ENCODE measurements at places on chromosomes 11 and 22.

GRCh38 chr11:99327527-99327926 is 306.8 kb downstream of the CNTN5 start:
- DNase-seq, result no peak

DNA sequence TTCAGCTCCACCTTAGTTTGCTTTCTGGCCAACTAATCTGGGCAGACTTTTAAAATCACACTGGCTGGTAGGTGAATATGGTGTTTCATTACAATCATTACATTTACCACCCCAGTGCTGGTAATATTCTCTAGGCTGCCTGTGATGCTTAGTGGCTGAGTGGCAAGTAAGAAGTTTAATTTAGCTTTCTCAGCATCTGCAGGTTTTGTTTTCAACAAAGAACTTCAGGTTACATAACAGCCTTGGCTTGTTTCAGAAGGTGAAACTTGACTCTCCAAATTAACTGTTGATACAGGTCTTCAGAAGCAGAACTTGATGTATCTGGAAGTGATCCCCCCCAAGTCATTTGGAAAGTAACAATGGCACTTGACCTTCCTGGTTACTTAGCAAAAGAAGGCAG is 423.3 kb upstream of the CCDC90B start:
- no peak for DNase-seq

DNA sequence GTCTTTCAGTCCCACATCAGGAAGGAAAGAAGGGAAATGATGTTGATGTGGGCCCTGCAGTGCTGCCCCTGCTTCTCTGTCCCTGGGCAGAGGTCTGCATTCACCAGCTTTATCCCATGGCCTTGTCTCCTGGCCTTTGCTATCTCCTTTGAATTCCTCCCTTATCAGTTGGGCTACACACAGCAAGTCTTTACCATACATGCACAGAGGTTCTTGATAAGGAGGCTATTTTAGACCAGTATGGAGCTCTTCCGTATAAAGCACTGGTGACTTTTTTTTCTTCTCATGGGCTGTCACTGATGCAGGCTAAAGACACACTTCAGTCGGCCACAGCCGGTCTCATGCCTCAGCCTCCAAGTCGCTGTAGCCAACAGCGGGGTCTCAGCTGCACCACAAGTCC is 20.2 kb downstream of the MYO18B start:
- DNase-seq, result no peak

GRCh38 chr22:26865021-26865420 is 207.6 kb downstream of the MIAT start:
- no peak for DNase-seq

DNA sequence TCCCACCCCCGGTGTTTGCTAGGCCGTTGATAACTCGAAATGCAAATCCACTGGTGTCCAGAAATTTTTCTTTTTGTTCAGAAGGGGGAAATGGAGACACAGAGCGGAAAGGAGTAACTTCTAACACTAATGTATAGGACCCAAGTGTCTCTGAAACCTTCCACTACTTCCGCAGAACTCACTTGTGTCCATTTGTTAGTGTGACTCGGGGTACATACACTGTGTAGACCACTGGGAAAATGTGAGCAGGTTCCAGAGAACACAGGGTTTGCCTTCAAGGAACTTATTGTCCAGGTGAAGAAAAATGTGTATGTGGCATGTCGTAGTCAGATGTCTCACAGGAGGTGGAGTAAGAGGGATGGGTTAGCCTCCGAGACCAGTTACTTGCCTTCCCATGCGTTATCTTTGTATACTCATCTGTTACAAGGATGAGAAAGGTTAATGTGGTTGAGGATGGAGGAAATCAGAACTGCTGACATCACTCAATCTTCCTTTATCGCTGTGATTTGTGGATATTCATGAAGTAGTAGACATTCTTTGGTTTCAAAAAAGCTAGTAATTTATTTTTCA is 857 bp downstream of the ARCN1 start:
- DNase-seq, result no peak

GRCh38 chr22:44689173-44689572 is 12.8 kb upstream of the PRR5 start:
- DNase-seq, result no peak

GRCh38 chr11:35111161-35112055 is 27.6 kb upstream of the CD44 start:
- peak; percentile 92 for DNase-seq

DNA sequence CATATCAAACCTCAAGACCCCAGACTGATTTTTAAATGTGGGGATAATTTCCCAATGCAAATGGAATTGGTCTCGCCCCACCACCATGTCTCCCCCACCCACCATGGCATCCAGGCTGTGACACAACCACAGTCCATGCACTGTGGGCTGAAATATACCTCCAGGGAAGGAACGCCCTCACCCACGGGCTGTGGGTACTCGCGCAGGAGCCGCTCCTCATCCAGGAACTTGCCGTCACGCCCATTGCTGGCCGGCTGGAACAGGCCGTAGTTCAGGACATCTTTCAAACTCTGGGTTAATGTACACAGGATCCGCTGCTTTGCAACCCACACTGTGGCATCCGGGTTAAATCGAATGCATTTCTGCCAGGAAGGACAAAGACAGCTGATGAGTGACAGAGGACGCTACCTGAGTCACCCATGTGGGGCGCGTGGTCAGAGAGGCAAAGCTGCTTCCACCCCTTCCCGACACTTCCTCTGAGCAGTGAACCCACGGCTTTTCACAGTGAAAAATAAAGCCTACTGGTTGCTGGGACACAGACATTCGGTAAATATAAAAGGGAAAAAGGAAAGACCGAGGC is 133.6 kb downstream of the SHANK2 start:
- DNase-seq, result no peak

GRCh38 chr11:116357784-116358544 is 414.8 kb downstream of the BUD13 start:
- DNase-seq, result no peak

DNA sequence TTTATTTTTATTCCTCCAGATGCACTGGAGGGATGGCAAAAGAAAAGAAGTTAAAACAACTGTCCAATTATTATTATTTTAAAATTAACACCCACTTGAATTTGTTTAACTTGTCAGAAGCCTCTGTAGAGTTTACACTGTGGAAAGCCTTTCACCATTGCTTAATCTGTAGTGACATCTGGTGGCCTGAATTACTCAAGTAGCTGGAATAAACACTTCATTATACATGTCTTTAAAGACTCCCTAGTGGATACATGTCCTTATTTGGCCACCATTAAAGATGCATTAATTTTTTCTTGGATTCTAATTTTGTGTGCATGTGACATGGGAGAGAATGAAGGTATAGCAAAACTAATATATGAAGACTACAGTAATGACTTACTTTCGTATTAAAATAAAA is 1496.5 kb downstream of the FAM181B start:
- peak; percentile 49 for DNase-seq

GRCh38 chr11:82703796-82704195 is 29.9 kb downstream of the FAM181B start:
- DNase-seq, result no peak

- DNase-seq, result no peak
Measured at GRCh38 chr22:36455571-36456463, 25.6 kb downstream of the TXN2 start.

DNA sequence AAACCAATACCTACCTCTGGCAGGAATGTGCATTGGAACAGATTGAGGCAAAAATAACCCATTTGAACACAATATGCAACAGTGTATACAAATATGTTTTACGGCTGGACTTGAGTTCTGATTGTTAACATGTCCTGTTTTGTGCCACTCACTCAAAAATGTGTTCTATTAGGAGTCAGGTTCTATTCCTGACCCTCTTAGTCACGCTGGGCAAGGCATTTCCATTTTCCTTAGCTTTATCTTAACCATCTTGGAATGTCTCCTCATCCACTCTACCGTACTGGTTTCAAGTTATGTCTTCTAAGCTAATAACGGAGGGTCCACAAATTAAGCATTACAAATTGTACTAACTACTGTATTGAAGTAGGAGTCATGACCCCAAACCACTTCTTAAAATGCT is 78.6 kb downstream of the MAML2 start:
- no peak for DNase-seq

- DNase-seq, result no peak
Measured at GRCh38 chr22:31917227-31917921, 27.0 kb upstream of the YWHAH start.

DNA sequence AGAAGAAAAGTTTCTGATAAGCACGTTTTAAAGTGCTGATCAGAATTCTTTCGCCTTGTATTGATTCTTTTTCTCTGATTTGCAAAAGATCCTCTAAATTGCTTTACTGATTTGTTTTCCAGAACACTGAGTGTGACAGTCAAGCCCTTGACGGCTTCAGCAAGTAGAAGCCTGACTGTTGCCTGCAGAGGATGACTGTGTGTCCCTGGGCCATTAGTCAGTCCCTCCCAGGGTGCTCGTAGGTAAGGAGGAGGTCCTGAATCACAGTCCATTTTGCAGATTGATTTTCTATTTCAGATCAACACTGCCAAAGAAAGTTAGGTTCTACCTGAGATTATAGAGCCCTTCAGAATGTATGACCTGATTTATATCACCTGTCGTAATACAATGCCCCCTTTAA is 38.6 kb upstream of the POGLUT3 start:
- DNase-seq, result no peak

- DNase-seq, result no peak
Measured at GRCh38 chr11:79896258-79896657, 455.4 kb upstream of the TENM4 start.

GRCh38 chr11:115141231-115142114 is 362.7 kb downstream of the CADM1 start:
- DNase-seq, result no peak

- no peak for DNase-seq
Measured at GRCh38 chr11:46475051-46475925, 83.7 kb upstream of the CHRM4 start.

- no peak for DNase-seq
Measured at GRCh38 chr22:39171623-39172264, 19.3 kb upstream of the CBX7 start.
